ENCODE measurements at places on chromosomes 13 and 19. TPM values are rescaled to one million over a fixed set of nuclear protein-coding genes. Genes with fewer than 3 reads are reported as not detected.

GRCh38 chr13:94087100-94087499 lies 392.4 kb downstream of the DCT start:
- no peak overlapping the region for H3K27ac ChIP-seq
- H3K4me3 ChIP-seq: no peak overlapping the region
- H3K27me3 ChIP-seq: no peaks in the 10 kb centered on the region

- no peak for DNase-seq
- H3K27me3 ChIP-seq: no peaks in the 10 kb centered on the region
- no peak overlapping the region for H3K4me3 ChIP-seq
- no peaks in the 10 kb centered on the region for H3K36me3 ChIP-seq
- H3K27ac ChIP-seq: peak overlapping the region; percentile 28
- H3K4me1 ChIP-seq: peaks cover 24% of the 10 kb centered on the region
Measured at GRCh38 chr19:40445780-40446262, 1.7 kb upstream of the SERTAD3 start.

DNA sequence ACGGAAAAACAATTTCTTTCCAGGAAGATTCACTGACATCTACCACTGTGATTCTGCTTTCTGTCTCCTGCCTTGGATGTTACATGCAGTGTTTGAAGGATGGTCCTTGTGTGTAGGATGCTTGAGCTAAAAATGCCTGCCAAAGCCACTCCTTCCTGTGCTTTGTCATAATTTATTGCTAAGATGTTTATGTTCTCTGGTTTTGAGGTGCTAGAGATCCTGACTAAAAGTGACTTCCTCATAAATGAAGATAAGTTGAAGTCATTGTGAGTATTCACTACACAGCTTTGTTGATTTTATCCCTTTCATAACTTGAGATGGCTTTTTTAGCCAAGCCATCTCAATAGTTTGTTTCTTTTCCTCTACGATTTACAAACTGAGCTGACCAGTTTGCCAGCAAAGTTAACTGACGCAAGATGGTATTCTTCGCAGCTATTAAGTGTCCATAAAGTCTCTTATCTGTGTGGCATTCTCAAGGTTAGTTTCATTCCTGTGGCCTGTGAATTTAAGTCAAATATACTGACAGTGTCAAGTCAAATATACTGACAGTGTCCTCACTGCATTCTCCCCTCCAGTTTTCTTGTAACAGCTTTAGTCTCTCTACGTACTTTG lies 15.7 kb upstream of the FBXL3 start:
- H3K27me3 ChIP-seq: no peaks in the 10 kb centered on the region
- no peaks in the 10 kb centered on the region for H3K4me1 ChIP-seq
- peaks cover 13% of the 10 kb centered on the region for H3K36me3 ChIP-seq
- no peak for DNase-seq

DNA sequence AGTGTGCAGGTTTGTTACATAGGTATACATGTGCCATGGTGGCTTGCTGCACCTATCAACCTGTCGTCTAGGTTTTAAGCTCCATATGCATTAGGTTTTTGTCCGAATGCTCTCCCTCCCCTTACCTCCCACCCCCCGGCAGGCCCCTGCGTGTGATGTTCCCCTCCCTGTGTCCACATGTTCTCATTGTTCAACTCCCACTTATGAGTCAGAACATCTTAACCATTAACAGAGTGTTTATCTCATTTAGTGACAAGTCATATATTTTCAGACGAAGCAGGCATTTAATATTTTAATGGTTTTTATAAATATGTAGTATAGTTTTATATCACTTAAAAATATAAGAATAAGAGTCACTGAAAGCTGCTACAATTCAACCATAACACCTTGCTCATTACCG lies 780.5 kb upstream of the ARGLU1 start:
- no peak overlapping the region for H3K4me3 ChIP-seq
- no peak for DNase-seq
- H3K36me3 ChIP-seq: no peaks in the 10 kb centered on the region

TTC9B gene
- not detected for total RNA-seq

All from gastrocnemius medialis (tissue), 4 donors.